HEK293T (cell line): ENCODE measurements at places on chromosomes 5 and 9.

GRCh38 chr5:76682387-76682786 lies 33.5 kb upstream of the F2R start:
- no peak for DNase-seq

- DNase-seq: no peak
Measured at GRCh38 chr9:93654351-93654961, 78.1 kb downstream of the PHF2 start.

GRCh38 chr5:40736103-40736875 lies 19.5 kb downstream of the TTC33 start:
- peak; percentile 33 for DNase-seq

DNA sequence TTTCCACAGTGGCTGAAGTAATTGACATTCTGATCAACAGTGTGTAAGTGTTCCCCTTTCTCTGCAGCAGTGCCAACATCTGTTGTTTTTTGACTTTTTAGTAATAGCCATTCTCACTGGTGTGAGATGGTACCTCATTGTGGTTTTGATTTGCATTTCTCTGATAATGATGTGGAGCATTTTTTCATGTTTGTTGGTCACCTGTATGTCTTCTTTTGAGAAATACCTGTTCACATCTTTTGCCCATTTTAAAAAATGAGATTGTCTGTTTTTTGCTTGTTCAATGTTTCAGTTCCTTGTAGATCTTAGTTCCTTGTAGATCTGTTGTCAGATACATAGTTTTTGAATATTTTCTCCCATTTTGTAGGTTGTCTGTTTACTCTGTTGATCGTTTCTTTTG lies 162.5 kb upstream of the PITX1 start:
- no peak for DNase-seq

DNA sequence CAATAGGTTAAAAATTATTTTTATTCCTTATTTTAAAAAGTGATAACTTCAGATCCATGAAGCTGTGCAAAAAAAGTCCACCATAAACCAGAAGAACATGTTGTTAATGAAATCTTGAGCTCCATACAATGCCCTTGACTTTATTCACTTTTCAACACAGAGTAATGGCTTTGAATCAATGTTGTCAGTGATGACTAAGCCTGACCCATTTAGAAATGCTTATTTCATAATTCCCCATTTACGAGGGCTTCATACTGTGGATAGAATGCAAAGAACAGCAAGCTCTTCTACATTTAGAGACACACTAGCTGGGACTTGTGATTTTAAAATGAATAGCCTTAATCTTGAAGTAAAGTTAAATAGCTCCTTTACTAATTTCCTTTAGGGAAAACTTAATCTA lies 25.7 kb upstream of the IL9 start:
- DNase-seq: no peak

DNA sequence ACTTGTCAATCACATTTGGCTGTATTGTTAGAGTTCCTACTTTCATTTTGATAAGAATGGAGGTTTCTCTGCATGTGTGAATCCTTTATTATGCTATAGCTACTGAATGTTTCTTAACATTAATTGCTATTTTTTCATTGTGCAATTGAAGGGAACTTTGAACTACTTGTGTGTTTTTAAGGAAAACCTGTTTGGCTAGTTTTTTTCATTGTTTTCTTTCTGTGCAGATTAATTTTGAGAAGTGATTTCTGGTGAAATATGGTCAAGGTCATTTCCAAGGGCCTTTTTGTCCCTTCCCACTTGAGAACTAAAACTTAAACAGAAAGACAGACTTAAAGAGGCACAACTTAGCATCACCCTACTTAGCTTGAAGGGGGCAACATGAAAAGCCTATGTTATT lies 1309.2 kb upstream of the WWC1 start:
- DNase-seq: no peak

GRCh38 chr5:57102189-57102904 lies 71.5 kb upstream of the GPBP1 start:
- DNase-seq: no peak

DNA sequence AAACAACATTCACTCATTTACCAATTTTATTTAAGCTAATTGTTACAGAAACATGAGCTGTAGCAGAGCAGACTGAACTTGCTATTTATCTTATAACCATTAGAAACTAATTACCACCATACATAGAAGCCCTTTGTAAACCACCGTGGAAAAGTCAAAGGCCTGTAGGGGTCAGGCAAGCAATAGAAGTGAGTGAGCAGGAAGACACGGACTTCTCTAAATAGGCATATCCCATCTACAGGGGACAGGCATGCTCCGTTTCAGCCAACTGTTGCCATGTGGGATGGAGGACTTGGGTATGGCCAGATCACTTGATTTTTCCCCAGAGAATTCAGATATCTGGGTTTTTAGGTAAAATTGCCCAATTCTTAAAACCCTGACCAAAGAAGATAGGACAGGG lies 44.8 kb downstream of the PRRC1 start:
- DNase-seq: peak; percentile 27

DNA sequence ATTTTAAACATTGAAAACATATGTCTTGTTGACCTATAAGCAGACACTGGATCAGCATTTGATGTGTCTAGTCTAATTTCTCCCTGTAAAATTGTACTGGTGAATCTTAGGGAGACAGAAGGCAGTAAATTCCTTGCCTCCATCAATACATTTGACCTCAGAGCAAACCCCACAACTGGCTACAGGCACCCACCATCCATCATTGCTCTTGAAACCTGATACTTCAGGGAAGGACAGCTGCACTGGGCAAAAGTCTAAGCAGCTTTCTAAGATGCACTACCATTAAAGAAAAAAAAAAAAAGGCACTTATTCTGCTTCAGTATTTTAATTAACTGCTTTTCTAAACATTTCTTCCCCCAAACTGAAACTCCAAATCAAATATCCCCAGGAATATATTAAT lies 1051.3 kb upstream of the DMAC1 start:
- no peak for DNase-seq

- DNase-seq: no peak
Measured at GRCh38 chr9:12185856-12186255, 507.3 kb upstream of the TYRP1 start.

DNA sequence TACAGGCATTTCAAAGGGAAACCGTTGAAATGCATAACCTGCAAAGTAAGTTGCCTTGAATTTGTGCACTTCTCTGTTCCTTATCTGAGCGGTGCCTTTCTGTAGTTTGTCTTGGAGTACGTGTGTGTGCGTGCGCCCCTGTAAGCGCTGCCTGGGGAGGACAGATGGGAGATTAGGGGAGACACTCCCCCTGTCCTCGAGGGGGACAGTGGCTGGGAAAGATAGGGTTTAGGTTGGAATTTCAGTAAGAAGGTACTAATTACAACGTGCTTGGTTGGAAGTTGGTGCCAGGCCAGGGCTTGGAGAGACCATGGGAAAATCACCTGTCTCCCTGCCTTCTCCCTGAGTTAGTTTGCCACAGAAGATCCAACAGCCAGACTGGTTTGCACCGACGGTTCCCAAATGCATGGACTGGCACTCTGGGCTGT lies 73.2 kb downstream of the PIK3R1 start:
- peak; percentile 18 for DNase-seq

DNA sequence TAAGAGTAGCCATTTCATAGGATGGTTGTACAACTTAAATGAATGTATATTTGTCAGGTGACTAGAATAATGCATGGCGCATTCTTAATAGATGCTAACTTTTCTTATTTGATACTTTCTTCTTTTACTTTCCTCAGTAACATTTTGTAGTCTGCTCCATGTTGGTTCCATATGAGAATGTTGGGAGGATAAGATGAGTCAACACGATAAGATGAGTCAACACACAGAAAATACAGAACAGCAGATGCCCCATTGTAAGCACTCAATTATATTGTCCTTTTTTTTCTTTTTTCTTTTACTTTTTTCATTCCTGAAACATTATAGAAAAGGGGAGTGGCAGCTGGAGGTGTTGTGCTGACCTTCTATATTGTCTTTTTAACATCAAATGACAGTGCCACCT lies 92.3 kb upstream of the SPATA31C2 start:
- DNase-seq: no peak

GRCh38 chr5:82586181-82586580 lies 308.0 kb upstream of the RPS23 start:
- DNase-seq: no peak

GRCh38 chr5:147756566-147756965 lies 26.0 kb downstream of the JAKMIP2 start:
- no peak for DNase-seq

GRCh38 chr9:77946296-77946695 lies 85.3 kb downstream of the GNAQ start:
- no peak for DNase-seq

DNA sequence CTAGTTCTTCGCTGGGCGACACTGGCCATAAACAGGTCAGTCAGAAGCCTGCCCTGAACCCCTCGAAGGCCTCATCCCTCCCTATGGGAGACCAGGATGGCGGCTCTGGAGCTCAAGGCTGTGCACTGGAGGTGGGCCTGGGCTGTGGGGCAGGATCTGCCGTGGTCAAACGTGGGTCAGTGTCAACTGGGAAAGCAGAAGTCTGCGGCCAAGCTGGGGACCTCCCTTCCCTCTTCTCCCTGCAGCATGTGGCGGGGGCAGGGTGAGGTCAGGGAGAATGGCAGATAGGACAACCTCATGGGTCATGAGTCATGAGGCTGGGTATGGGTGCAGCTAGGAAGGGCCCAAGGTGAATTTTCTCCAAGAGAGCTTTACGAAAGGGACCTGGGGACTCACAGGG lies 132.9 kb downstream of the RXRA start:
- DNase-seq: no peak

DNA sequence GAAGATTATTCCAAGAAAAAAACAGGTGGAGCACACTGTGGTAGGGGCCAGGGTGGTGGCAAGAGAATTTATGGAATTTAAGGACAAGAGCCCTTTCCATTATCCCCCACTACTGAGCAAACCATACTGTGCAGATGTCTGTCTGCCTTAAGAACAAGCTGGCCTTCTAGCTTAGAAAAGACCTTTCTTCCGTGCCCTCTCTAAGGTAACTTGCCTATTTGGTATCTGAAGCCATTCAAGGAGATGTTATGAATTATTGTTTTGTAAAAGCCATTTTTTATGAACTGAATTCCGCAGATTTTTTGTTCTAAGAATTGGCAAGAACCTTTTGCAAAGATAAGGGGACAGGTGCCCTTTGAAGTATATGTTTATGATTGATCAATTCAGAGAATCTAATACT lies 20.9 kb downstream of the GRAMD2B start:
- no peak for DNase-seq

DNA sequence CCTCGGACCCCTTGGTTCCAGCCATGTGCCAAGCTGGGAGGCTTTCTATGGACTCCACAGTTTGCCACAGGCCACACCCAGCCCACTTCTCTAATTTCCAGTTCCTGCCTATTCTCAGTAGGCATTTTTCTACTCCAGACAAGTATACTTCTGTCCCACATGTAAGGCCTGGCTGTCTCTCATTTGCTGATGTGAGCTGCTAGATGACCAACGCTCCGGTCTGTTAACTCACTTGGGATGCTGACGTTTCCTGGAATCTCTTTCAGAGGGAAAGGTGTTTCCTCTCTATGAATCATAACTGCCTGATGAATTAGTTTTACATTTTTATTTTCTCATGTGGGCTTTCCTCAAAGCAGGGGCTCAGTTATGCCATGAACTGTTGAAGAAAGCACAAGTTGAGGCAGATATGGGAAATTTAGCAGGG lies 36.3 kb downstream of the ERGIC1 start:
- DNase-seq: no peak

DNA sequence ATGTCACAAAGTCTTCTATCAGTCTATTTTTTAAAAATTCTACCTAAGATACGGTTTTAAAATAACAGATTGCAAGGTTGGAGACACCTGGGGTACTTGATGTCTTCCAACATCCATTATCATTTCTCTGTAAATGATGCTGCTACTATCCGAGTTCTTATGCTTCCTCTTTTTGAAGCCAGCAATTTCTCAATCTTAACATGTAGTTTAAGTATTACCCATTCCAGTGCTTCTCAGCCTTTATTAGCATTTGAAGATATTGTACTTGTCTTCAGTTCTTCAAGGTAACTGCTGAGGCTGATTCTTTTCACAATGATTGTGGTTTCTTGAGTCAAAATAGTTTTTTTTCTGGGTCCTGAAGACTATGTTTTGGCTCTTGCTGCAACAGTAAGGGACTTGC lies 96.4 kb upstream of the SELENOP start:
- no peak for DNase-seq

- no peak for DNase-seq
Measured at GRCh38 chr9:132007371-132008025, 72.2 kb downstream of the MED27 start.

GRCh38 chr9:133419005-133419404 lies 1.2 kb upstream of the REXO4 start:
- peak; percentile 29 for DNase-seq

DNA sequence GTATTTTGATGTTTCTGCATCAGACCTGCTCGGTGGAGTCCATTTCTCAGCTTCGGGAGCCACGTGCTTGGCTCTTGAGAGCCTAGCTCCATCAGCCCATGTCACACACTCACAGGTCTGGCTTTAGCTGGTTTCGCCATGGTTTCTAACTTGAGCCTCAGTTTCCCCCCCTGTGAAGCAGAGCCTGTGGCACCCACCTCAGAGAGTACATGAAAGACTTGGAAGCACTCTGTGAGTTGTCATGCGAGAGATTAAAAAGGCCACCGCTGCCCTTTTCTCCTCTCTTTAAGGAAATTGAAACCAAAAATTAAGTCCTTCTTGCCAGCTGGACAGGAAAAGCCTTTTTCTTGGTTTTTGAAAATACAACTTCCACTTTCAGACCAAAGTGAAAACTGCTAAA lies 8.8 kb downstream of the TENT4A start:
- DNase-seq: no peak

DNA sequence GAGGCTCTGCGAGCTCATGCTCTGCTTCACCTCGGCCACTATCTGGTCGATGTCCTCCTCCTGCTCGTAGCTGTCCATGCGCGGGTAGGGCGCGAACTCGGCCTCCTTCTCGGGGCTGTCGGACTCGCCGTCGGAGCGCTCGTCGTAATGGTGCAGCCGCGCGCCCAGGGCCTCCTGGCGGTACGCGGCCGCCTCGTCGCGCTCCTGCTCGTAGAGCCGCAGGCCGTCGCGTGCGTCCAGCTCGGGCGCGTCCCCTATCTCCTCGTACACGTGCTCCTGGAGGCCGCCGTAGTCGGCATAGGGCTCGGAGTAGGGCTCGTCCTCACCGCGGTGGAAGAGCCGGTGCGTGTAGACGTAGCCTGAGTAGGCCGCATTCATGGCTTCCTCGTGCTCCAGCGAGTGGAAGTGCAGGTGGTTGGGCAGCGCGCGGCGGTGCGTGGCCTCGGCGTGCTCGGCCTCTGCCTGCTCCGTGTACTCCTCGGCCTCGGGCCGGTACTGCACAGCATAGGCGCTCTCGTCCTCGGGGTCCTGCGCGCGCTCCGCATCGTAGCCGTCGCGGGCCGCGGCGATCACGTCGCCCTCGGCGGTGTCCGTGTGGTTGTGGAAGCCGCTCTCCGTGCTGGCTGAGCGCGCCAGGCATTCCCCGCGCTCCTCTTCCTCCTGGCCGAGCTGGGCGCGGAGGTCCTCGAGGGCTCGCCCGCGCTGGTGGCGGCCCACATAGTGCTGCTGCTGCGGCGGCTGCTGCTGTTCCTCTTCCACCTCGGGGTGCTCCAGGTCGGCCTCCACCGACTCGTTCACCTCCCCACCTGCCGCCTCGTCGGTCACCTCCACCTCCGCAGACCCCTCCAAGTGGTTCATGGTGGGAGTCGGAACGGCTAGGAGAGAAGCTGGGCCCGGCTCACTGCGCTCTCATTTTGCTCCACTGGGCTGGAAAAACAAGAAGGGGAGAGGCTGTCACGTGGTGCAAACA lies 155.5 kb downstream of the APBA1 start:
- DNase-seq: no peak
